CD4-positive, alpha-beta T cell treated with Interleukin-12 subunit alpha and Interleukin-12 subunit beta, for 1 hour (primary cell): ENCODE measurements at places on chromosomes 13 and 19.

GRCh38 chr19:798415-799075, 1.3 kb downstream of the PTBP1 start:
- no peak for DNase-seq

- no peak for DNase-seq
Measured at GRCh38 chr13:71879129-71879535, 12.1 kb upstream of the DACH1 start.

GRCh38 chr13:108154421-108154858, 60.9 kb downstream of the LIG4 start:
- no peak for DNase-seq

DNA sequence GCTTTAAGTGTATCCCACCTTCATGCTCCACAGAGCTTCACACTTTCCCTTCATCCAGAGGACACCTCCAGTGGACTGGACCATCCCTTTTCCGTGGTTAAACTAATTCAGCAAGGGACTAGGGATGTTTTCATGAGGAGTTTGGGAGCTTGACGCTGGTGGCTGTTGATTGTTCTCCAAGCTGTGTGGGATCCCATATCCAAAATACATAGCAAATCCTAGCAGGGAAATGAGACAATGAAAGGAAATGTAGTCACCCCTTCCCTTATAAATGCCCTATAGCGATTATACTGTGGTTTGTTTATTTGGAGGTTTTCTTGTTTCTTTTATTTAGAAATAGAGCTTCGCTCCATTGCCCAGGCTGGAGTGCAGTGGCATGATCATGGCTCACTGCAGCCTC, 31.6 kb upstream of the DPRX start:
- no peak for DNase-seq

- DNase-seq: no peak
Measured at GRCh38 chr13:30864433-30865122, 41.5 kb upstream of the MEDAG start.

GRCh38 chr13:83470133-83470797, 412.0 kb downstream of the SLITRK1 start:
- DNase-seq: no peak

DNA sequence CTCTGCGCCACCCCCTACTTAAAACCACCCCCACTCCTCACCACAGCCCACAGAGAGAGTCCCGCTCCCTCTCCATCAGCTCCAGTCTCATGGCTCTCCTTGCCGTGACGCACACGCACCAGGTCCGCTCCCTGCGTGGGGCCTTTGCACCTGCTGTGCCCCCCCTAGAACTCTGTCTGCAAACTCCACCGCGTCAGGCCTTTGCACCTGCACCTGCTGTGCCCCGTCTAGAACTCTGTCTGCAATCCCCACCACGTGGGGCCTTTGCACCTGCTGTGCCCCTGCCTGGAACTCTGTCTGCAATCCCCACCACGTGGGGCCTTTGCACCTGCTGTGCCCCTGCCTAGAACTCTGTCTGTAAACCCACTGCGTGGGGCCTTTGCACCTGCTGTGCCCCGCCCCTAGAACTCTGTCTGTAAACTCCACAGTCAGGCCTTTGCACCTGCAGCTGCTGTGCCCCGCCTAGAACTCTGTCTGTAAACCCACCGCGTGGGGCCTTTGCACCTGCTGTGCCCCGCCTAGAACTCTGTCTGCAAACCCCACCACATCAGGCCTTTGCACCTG, 4.2 kb downstream of the SHC2 start:
- DNase-seq: no peak

- no peak for DNase-seq
Measured at GRCh38 chr13:112254061-112254818, 121.9 kb upstream of the SPACA7 start.

DNA sequence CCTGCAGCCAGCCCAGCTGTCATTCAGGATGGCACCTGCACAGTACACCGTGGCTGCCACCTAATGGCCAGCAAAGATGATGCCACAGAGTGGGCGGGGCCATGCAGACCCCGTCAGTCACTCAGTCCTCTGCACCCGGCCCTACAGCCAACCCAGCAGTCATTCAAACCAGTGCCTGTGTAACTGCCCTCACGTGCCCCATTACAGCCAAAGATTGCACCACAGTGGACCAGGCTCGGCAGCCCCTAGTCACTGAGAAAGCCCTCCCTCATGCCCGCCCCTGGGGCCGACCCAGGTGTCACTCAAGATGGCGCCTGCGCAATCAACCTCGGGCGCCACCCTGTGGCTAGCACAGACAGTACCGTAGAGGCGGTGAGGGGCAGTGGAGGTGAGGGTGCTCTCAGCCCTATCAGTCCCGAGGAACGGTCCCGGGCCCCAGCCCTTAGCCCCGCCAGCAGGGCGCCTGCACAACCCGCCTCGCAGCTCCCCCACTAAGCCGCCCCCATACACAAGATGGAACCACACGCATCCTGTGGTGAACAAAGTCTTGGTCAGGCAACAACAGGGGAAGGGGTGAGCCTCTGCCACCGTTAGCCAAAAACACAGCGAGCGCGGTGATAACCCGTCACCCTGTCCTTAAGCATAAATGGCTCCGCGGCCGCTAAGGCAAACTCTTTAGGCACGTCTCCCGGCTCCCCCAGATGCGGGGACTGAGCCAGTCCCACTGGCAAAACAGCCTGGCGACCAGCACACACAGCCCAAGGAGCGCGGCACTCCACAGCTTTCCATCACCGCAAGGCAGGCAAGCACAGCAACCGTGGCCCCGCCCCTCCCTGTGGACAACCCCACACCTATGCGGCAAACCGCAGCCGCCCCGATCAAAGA, 2.3 kb downstream of the PEG3 start:
- DNase-seq: no peak

- DNase-seq: no peak
Measured at GRCh38 chr19:46926170-46927071, 65.6 kb downstream of the ARHGAP35 start.

DNA sequence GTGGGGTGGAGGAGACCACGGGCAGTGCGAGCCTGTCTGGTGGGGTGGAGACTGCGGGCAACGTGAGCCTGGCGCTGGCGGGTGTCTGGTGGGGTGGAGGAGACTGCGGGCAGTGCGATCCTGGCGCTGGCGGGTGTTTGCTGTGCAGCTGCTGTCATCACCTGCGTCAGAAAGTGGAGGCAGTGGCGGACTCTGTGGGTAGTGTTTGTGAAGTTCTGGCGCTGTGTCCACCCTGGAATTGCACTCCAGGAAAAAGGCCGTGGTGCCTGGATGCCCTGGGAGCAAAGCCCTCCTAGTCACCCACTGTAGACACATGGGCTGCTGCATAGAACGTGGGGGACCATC, 6.2 kb downstream of the TEX29 start:
- no peak for DNase-seq

- peak; percentile 94 for DNase-seq
Measured at GRCh38 chr19:1863638-1864479, 480 bp upstream of the KLF16 start.

- no peak for DNase-seq
Measured at GRCh38 chr19:38274739-38275138, 10.4 kb downstream of the SPINT2 start.

DNA sequence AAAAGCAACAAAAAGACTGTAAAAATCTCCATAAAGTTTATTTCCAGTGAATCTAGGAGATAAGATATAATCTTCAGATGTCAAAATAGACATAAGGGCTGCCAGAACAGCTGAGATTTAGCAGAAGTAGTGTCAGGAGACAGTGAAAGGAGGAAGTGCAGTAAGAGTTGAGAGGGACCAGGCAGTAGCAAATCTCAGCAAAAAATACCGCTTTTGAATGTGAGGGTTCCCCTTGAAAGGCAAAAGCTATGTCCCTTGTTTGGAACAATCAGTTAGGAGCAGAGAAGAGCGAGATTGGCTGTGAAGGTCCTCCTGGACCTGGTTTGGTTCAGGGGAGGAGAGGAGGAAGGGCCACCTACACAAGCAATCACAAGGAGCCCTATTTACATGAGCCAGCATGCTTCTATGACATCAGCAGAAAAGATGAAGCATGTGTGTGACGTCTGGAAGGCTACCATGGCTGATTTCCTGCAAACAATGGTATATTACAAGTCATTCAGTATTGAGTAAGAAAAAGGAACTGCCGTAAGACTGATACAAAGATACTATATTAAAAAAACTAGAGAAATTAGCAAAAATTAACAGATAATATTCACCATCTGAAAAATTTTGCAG, 98.9 kb upstream of the SIAH3 start:
- DNase-seq: no peak

DNA sequence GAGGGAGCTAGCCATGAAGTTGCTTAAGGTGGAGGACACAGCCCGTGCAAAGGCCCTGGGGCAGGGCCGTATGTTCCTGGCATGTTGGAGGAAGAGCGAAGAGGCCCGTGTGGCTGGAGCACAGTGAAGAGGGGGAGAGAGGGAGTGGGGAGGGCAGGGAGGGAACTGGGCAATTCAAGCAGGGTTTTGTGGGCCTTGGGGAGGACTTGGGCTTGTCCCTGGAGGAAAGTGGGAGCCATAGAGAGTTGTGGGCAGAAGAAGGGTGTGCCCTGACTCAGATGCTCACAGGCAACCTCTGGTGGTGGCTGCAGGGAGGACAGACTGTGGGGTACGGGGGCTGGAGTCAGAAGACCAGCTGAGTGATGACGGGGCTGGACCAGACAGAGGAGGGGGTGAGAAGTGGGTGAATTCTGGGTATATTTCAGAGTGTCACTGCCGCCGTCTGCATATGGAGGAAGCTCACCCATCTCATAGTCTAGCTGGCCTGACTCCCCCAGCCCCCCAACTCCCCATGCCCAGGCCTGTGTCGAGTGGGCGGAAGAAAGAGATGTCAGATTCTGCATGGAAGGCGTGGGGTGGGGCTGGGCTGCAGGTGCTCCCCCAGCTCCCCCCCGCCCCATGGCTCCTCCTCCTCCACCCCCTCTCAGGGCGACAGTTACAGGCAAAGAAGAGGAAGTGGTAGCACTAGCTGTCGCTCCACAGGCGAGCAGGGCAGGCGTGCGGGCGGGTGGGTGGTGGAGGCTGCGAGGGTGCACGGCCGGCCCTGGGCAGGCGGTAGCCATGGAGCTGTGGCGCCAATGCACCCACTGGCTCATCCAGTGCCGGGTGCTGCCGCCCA, at the start of gene VAV1:
Gene VAV1, plus strand, starts transcription at position 681 of the 838 bp plus-strand sequence. Its CDS starts 100 bp downstream, at position 781.
- peak; percentile 86 for DNase-seq

GRCh38 chr13:74000876-74001275, 133.3 kb downstream of the KLF12 start:
- DNase-seq: no peak

DNA sequence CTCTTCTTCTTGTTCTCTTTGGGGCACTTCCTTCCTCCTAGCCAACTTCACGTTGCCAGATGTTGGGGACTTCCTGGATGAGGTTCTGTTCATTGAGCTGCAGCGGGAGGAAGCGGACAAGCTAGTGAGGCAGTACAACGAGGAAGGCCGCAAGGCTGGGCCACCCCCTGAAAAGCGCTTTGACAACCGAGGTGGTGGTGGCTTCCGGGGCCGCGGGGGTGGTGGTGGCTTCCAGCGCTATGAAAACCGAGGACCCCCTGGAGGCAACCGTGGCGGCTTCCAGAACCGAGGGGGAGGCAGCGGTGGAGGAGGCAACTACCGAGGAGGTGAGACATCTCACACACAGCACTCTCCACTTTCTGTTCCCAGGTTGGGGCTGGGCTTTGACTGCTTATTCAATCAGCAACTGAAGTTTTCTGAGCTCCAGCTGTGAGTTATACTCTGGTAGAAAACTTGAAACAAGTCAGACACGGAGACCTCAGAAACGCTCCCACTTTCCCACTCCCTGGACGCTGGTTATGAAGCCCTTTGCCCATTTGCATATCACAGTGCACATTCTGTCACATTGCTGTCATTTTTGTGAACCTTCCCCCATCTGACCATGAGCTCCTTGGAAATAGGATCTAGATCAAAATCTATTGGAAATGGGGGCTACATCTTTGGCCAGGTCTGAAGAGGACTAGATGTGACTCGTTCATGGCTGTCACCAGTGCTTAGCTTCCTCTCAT, 7.2 kb upstream of the CCDC97 start:
- peak; percentile 79 for DNase-seq

- DNase-seq: peak; percentile 70
Measured at GRCh38 chr19:48152551-48152950, 17.6 kb downstream of the LIG1 start.

DNA sequence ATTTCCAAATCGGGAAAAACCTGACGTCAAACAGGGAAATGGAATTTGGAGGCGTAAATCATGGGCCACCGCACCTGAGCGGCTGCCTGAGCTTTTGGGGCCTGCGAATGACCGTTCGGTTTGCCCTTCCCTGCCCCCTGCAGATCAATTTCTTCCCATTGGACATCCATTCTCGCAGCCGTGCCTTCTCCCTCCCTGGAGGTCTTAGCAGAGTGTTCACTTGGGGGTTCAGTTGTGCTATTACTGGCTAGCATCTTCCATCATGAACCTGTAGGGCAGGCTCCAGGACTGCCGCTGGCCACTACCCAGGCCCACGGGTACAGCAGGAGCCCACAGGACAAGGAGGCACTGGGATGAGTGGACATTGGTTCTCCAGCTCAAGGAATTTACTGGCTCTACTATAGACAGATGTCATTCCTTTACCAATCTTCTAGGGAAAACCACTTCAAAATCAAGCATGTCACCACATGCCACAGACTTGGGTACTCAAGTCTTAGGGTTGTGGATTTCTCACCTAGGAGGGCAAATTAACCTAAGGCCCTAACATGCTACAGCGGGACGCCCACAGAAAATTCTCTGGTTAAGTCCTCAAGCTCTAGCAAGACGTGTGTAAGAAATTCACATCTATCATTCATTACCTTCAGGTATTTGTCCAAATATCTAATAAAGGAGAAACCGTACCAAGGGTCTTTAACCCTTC, 75.5 kb downstream of the COL4A1 start:
- DNase-seq: no peak

GRCh38 chr19:41927497-41928192, 604 bp downstream of the ERFL start:
- peak; percentile 47 for DNase-seq

GRCh38 chr13:113420232-113420631, 33.1 kb downstream of the ADPRHL1 start:
- no peak for DNase-seq

GRCh38 chr13:39038569-39039030, 344 bp downstream of the NHLRC3 start:
- peak; percentile 59 for DNase-seq

GRCh38 chr19:28578786-28579505, 634.0 kb downstream of the UQCRFS1 start:
- no peak for DNase-seq

DNA sequence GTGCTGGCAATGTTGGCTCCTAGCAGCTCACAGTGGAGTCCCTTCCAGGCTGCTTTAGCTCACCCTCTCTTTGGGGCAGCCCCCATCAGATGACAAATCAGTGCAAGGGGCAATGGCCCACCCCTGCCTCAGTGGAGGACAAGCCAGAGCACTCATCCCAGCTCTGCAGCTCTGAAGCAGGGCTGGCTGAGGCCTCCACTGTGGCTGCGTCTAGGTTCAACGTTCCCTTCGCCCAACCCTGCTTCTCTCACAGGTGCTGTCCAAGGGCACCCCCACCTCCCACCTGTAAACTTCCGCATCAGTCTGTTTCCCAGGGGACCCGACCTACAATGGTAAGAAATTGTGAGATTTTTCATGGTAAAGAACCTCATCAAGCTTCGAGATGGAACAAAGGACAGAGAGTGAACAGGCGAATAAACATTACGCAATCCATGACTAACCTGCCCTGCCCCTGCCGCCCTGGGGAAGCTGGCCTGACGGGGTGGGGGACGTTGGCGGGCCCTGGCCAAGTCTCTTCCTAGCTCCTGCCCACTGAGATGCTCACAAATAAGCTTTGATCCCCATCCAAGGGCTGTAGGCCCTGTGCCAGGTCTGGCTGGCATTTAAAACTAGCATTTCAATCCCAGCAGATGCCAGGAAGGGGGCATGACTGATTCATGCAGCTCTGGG, 40.5 kb downstream of the DZIP1 start:
- no peak for DNase-seq

- no peak for DNase-seq
Measured at GRCh38 chr13:28044608-28045007, 55.8 kb downstream of the FLT3 start.

GRCh38 chr19:5057860-5058259, 88.9 kb downstream of the KDM4B start:
- no peak for DNase-seq
